ENCODE measurements at places on chromosomes 3 and 15.
A peak's percentile ranks its signal among the peaks of the same experiment; 100 is the strongest.

- no peak for DNase-seq
These were observed 52.6 kb downstream of the SLC12A6 start for GRCh38 chr15:34284937-34285336.

DNA sequence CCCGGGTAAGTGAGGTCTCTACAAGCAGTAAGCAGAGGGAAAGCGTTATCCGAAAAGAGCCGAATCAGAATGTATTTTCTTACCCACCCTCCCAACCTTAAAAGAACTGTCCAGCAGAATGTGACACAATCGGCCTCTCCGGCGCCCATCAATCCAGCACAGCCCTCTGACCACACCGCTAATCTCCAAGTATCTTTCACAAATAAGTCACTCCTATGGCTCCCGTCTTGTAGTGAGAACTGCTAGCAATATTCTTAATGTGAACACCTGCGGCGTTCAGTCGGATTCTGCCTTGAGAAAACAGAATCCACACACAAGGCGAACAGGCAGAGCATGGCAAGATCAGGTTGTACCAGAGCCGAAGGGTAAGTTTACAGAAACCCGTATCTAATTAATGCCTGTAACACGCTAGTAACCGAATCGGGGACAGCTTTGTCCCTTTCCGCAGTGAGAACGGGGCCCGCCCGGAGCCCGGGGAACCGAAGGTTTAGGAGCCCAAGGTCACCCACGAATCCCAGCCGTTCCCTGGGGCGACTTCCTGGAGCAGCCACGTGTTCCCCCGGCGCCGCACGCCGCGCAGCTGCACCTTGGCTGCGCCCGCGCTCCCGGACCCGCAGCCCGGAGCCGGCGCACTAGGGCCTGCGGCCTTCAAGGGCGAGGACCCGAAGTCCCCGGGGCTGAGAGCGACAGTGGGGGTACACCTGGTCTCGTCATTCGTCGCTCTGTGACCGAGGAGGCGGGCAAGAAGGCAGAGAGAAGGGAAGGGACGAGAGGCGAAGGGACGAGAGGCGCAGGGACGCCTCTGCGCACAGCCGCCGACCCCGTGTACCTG is 672 bp downstream of the TFRC start:
- peak; percentile 42 for DNase-seq

GRCh38 chr3:110956081-110956480 is 115.5 kb upstream of the NECTIN3 start:
- DNase-seq = no peak

DNA sequence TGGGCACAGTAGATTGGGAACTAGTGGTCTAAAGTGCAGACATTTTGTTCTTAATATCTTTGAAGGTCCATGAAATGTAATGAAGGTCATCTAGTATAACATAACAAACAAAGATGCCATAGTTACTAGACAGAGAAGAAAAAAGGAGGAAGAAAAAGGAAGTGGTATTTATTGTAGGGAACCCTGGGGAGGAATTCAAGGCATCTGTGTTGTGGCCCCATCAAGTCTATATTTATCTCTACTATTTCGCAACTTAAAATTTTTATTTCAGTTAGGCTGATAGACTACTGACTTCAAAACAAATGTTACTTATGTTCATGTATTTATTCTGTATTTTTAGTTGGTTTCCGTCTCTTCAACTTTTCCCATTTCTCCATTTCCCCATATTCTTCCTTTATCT is 48.9 kb upstream of the ZDHHC23 start:
- no peak for DNase-seq

- DNase-seq = no peak
These were observed 87.1 kb upstream of the MYZAP start for GRCh38 chr15:57504599-57504940.

DNA sequence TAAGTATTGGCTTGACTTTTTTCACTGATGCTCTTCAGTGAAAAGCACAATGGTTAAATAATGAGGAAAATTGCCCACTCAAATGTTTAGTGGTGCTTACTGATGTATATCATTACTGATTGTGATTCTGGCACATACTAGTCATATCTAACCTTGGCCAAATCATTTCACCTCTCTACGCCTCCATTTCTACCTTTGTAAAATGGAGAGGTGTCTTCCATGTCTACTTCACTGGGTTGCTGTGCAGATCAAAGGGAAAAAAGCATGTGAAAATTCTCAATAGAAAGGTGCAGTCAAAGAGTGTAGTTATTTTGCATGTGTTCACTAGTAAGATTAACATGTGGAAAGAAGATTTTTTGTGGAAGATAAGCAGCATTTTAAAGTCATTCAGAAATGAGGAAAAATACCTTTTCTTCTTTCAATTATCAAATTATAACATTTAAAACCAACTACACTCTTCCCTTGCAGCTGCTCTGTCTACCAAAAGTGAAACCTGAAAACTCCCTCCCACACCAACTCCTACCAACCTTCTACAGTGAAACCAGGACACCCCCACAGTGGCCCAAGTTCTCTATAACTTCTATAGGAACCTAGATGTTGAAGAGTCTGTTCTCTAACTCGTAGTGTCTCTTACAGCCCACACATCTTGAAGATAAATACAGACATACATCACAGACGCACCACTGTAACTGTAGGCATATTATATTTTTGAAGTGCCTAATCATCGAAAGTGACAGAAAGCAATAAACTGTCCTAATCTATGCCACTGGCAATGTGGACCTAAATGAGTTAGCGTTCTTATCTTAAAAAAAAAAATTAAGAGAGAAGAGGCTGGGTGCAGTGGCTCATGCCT is 1.4 kb downstream of the CD200R1 start:
- peak; percentile 14 for DNase-seq

GRCh38 chr15:70385052-70385451 is 287.3 kb upstream of the TLE3 start:
- DNase-seq = no peak

DNA sequence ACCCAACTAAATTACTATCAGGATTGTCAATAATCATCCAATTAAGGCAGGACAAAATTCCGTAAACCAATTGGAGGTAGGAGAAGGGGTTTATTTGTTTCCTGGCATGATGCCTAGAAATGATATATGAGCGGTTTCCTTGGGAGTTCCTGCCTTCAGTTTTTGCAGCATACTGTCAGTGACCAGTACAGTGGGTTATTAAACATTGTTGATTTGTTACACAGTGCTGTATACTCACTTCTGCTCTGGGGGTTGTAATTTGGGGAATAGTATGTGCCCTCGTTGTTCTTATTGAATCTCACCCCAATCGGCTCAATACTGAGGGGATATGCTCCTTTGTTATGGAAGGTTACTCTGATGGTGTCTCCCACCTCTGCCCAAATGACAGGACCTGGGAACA is 22.2 kb downstream of the CP start:
- DNase-seq = no peak

- no peak for DNase-seq
These were observed 69.2 kb downstream of the PLXNA1 start for GRCh38 chr3:127052121-127052561.

- no peak for DNase-seq
These were observed 891.5 kb downstream of the ROBO2 start for GRCh38 chr3:77931255-77932009.

Measured in effector CD4-positive, alpha-beta T cell (primary cell).